ENCODE measurements at places on chromosomes 3 and 15.

DNA sequence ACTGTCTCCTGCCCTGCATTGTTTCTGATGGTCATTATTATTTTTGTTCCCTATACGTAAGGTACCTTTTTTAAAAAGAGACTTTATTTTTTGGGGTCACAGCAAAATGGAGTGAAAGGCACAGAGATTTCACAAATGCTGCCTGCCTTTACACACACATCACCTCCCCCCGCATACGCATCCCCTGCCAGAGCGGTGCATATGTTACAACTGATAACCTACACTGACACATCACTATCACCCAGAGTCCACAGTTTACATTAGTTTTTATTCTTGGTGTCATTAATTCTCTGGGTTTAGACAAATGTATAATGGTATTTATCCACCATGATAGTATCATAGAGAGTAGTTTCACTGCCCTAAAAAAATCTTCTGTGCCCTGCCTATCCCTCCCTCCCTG, 43.6 kb upstream of the KLF13 start:
- no peak for DNase-seq

GRCh38 chr3:125057186-125057850, 1.5 kb upstream of the HEG1 start:
- DNase-seq: no peak

- no peak for DNase-seq
Measured at GRCh38 chr15:88703533-88703932, 64.7 kb downstream of the ISG20 start.

- no peak for DNase-seq
Measured at GRCh38 chr15:40436892-40437751, 3.6 kb upstream of the BAHD1 start.

DNA sequence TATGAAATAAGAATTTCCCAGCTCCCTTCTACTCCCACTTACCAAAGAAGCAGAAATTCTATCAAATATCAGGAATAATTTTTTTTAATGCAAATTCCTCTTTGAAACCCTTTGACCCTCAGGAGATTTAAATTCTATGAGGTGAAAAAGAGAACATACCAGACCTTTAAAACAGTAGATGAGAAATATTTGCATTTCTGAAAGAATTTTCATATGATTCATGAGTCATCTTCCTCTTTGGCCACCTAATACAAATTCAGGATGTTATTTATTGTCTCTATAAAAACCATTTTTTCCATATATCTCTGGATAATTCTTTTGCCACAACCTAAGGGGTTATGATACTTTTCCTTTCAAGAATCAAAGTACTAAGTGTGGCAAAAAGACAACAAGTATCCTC, 67.3 kb upstream of the ST3GAL6 start:
- DNase-seq: no peak

DNA sequence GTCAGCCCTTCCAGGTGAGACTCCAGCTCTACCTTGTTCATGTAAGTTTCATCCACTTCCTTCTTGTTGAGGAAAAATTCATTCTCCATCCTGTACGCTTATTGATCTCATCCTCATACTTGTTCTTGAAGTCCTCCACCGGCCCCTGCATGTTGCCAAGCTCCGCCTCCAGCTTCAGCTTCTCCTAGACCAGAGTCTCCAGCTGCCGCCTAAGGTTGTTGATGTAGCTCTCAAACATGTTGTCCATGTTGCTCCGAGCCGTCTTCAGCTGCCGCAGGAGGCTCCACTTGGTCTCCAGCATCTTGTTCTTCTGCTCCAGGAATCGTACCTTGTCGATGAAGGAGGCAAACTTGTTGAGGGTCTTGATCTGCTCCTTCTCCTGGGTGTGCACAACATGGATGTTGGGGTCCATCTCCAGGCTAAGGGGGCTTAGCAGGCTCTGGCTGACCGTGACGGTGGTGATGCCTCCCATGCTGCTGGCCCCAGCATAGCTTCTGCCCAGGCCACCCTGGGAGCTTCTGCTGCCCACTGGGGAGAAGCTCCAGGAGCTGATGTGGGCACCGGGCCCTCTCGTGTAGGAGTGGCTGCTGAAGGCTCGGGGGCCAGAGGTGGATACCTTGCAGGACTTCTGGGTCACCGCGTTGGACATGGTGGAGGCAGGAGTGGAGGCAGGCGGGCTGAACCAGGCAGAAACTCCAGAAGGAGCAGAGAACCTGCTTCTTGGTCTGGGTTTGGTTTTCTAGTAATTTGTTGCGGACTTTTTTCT, 422.6 kb upstream of the ARPP21 start:
- no peak for DNase-seq

- DNase-seq: no peak
Measured at GRCh38 chr15:65529762-65530317, 423 bp upstream of the HACD3 start.

DNA sequence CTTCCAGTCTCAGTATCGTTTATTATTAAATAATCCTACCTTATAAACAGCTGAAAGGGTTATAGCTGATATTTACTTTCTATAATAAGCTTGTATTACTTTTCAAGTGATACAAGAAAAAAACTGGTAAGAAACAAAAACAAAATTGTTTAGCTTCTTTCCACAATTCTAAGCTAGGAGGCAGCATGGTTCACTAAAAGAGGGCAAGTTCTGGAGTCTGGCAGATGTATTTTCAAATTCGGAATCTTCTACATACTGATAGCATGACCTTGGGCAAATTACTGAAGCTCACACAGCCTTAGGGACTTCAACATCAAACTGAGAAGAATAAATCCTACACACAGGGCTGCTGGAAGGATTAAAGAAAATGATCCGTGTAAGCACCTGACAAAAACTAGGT, 15.4 kb downstream of the C15orf62 start:
- DNase-seq: no peak

DNA sequence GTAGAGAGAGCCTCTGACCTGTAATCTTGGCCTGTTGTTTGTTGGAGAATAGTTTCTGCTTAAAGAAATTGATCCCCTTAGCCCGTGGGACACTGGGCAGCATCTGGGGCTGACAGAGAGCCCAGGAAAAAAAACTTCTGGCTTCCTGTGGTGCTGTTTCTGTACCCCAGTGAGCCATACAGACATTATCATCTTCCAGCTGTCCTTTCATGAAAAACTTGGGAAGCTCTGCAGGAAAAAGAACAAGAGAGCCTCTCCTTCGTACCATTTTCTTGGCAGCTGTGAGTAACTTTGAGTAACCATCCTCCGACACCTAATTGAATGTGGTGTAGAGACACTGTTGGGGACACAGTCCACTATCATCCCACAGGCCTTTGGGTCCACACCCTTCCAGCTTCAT, 333.0 kb downstream of the SHQ1 start:
- no peak for DNase-seq

GRCh38 chr15:92062505-92062904, 209.0 kb downstream of the SLCO3A1 start:
- no peak for DNase-seq

DNA sequence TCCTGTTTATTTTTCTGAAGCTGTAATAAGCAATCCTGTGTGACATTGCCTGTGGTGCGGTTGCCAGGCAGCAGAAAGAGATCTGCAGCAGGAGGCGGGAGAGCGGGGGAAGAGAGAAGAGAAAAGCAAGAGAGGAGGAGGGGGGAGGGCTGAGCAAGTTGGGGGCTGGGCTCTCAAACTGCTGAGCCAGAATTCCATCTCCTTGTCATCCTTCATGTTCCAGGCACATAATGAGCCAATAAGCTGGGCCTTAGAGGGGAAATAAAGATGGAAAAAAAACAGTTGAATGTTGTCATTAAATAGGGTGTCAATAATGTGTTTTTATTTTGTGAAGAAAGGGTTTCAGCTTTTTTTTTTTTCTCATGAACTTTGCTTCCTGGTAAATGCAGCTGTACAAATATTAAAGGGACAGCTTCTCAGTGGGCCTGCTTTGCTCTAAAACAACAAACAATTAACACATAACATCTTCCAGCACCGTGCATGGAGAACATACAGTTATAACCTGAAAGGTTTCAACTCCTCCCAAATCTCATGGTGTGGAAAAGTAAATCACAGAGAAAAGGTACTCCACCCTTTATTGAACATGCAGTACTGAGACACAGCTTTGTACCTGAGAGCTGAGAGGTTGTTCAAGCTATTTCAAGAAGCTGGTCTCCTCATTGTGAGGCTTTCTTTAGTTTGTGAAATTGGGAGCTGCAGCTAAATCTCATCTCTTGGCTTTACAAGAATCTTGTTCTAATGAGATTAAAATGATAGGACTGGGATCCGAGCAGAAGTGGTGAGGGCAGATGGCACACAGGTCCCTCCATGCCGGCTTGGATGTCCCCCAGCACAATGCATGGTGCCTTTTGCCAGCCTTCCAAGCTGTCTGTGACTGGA, 451.1 kb upstream of the KCNMB2 start:
- DNase-seq: peak; percentile 23

- DNase-seq: no peak
Measured at GRCh38 chr15:34861214-34861613, 65.9 kb upstream of the ACTC1 start.

GRCh38 chr15:62142736-62143135, 22.3 kb downstream of the C2CD4B start:
- no peak for DNase-seq

GRCh38 chr3:100257586-100257985, 3.2 kb upstream of the TBC1D23 start:
- DNase-seq: no peak

DNA sequence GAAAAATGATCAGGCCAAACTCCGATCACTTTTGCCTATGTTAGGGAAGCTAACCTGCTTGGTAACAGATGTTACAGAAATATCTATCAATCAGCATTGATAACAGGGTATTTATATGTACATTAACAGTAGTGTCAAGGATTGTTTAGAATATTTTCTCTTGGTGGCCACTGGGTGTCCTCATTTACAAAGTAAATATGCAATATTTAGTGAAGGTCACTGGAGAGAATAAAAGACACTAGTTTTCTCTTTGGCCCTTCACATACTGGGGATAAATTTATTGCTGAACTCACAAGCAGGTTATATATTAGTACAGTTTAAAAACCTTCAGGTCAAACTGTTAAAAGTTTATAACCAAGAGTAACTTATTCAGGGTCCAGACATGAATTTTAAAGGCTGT, 69.0 kb downstream of the TIGIT start:
- DNase-seq: no peak

- DNase-seq: peak; percentile 64
Measured at GRCh38 chr3:40191850-40192448, 117.6 kb upstream of the EIF1B start.

DNA sequence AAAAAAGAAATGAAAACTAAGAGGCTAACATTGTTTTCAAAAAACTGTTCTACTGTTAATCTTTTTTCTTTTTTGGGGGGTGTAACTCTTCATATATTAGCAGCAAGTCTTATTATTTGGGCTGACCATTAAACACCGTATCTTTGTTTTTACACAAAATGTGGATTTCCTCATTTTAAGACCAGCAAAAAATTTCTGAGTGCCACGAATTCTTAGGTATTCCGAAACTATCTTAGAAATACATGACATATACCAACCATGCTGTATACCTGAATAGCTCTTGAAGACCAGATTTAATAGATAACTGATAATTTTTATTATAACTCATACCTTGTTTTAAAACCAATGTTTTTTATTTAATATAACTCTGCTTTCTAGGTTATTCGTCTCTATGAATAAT, 620 bp upstream of the TTC23 start:
- no peak for DNase-seq

GRCh38 chr3:172102123-172102882, 62.9 kb downstream of the FNDC3B start:
- DNase-seq: peak; percentile 28

- DNase-seq: no peak
Measured at GRCh38 chr3:182787302-182788036, 5.8 kb upstream of the ATP11B start.

DNA sequence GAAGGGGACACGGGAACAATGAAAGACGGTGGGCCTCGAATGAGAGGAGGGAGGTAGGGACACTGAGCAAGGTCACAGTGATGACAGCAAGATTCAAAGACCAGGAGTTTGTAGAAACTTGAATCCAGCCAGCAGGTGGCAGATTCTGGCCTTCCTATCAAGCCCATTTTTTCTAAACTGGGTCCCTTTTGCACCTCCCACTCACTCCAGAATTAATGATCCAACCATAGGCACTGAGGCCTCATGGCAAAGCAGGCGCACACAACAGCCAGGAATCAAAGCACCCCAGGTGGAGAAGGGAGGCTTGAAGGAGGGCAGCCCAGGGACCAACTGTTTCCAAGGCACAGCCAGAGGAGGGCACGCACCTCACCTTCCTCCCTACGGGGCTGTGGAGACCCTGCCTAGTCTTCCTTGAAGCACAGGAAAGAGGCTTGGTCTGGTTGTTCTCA, 90.2 kb downstream of the ANP32A start:
- DNase-seq: peak; percentile 33

DNA sequence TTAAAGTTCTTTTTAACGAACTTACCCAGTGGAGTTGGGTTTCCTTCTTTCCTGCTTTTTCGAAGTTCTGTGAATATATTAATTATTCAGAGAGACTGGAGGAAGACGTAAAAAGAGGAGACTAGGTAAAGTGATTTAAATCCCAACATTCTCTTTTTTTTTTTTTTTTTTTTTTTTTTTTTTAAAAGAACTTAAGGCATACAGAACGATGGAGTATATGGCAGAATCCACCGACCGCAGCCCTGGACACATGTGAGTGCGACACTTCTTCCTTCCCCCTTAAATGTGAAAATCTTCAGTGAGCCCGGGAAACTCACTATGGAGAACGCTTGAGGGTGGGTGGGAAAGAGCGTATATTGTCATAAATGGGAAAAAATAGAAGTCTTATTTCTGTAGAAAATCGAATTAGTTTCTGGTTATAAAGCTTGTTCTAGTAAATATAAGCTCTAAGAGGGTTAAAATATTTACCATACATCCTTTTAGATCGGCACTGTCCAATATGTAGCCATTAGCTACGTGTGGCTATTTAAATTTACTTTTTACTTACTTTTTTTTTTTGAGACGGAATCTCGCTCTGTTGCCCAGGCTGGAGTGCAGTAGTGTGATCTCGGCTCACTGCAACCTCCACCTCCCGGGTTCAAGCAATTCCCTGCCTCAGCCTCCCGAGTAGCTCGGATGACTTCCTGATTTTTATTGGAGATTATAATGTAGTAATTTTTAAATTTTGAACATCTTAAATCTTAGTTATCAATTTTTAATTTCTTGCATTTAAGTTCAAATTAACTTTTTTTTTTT, 892 bp downstream of the NMD3 start:
- no peak for DNase-seq

DNA sequence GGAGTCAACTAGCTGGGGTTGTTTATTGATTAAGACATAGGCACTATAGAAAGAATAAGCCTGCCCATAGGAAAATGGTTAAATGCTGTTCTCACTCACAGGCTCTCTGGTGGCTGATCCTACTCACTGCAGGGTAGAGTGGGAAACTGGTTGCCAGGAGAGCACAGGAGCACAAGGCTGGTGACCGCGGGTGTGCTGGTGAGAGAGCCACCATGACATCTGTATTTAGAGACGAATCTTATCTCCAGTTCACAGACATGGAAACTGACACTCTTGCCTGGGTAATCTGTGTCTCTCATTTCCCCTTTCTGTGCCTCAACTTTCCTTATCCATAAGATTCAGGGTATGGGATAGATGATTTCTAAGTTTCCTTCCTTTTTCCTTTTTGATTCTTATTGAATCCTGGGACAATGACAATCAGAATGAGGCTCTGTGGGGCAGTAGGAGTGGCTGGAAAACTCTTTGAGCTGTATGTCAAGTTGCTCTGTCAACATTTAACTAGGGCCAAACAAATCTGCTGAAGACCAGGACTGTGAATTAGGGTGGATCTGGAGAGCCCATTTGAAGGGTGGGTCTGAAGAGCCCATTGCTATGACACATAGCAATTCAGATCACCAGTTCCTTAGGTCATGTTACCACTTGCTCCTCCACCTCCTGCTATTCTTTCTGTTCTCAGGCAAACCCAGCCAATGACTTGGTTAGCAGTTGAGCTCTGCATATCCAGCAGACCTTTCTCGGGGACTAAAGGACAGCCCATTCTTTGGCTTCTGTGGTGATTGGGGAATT, 286.1 kb upstream of the TBL1XR1 start:
- DNase-seq: no peak

Measured in stimulated activated CD4-positive, alpha-beta T cell treated with anti-CD3 and anti-CD28 coated beads, Interleukin-2, amount 100 ng/mL, for 24 hours (primary cell).